ENCODE measurements at places on chromosomes 3 and 15.

DNA sequence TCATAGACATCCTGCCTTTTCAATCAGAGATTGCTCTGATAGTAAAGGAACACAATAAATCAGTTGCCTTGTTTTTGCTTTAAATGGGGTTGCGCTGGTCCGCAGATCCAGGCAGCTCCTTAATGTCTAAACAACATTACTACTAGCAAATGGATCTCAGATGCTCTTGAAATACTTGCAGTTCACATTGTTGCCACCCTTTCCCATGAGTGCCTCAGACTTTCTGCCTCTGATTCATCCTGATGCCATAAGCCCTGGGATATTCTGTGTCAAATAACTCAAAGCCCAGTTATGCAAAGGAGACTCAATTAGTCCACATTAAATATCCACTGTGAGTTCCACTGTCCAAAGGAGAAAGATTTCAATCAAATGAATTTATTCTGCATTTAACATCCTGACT, 196.7 kb downstream of the PLCH1 start:
- DNase-seq, result no peak

DNA sequence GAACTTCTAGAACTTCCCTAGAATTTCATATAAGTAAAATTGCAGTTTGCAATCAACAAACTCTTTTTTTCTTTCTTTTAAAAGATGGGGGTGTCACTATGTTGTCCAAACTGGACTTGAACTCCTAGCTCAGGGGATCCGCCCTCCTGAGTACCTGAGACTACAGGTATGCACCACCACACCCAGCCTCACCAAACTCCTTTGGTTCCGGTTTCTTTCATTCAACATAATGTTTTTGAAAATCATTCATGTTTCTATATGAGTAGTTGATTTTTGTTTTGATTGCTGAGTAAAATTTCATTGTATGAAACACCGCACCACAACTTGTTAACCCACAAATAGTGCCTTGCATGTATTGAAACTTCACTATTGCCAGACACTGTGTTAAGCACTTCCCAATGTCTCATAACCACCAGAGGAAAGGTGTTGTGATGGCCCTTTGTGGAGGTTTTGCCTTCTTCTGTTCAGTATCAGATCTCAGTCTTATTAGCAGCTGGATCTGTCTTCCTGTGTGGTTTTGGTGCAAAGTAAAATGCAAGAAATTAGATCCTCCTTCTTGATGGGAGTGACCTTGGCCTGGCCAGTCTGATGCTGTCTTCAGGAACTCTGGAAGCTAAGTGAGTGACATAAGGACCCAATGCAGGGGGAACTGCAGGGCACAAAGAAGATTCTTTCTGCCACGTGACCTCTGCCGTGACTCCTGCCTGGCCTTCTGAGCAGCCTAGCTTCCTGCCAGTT, 78.8 kb upstream of the UBE2E1 start:
- DNase-seq, result no peak

DNA sequence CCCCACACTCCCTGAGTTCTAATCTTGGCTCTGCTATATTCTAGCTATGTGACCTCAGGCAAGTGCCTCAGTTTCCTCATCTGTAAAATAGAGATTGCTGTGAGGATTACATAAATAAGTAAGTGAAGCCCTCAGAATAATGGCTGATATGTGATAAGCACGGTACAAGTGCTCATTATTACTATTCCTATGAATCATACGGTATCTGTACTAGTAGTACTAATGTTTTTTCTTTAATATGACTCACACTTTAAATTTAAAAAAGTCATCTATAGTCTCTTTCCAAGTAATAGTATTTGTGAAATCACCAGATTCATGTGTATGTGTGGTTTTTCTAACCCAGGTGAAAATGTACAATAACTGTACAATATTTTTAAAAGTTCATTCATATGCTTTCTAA, 58.7 kb downstream of the CLDN11 start:
- DNase-seq, result no peak

DNA sequence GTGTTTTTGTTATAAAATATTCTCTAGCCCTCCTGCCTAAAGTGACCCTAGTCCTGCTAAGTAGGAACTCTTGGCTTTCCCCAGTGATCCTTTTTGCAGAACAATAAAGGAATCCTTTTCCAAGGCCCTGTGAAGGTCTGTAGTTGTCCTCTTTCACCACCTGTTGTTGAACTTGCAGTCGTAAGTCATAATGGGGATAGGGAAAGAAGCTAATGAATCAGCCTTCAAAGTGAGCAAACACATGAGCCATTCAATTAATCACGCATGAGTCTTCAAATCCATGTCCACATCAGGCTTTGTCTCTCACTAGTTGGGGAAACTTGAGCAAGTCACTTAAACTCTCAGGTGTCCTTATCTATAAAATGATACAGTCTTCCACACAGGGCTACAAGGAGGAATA, 27.6 kb downstream of the ZNF860 start:
- no peak for DNase-seq

DNA sequence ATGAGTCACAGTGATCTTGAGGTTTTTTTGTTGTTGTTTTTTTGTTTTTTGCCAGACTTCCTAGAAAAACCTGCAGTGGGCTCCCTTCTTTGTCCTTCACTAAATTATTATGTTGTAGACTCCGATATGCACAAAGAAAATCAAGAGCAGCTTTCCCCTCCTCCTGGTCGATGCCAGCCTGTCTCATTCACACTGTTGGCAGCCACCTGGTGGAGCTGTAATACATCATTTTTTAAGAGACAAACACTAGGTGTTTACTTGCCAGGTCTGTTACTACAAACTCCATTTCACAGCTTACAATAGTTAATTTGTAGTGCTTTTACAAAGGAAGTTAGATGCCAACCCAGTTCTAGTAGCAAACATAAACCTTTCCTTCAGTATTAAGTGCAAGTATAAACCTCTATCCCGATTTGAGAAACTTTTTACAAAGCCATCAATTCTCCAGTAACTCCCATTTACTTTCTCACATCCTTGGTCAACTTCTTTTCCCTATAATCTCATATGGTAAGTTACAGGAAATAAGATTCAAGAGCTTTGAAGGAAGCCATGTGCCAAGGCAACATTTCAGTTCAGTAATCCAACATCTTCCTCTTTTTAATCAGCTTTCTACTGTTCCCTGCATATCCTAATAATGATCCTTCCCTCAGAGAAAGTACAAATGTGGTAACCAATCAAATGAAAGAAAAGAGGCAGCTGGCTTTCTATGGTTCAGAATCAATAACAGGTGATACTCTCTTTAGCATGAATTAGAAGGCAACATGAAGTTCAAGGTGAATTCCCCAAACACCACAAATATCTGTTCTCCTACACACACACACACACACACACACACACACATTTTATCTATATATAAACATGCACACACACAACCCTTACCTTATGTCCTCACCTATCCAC, 14.0 kb downstream of the AAGAB start:
- DNase-seq, result no peak

GRCh38 chr3:165837058-165837525, at the start of gene BCHE:
TSS of gene BCHE (minus strand) at chr3:165837423. CDS start at chr3:165831033, 6,390 bp downstream.
- DNase-seq, result no peak

GRCh38 chr3:25588441-25589103, 76.1 kb downstream of the TOP2B start:
- no peak for DNase-seq

- DNase-seq, result peak; percentile 95
Observed at GRCh38 chr3:180036671-180037455, at the start of gene PEX5L. TSS of gene PEX5L (minus strand) at chr3:180036937. CDS start at chr3:180036599, 338 bp downstream.

DNA sequence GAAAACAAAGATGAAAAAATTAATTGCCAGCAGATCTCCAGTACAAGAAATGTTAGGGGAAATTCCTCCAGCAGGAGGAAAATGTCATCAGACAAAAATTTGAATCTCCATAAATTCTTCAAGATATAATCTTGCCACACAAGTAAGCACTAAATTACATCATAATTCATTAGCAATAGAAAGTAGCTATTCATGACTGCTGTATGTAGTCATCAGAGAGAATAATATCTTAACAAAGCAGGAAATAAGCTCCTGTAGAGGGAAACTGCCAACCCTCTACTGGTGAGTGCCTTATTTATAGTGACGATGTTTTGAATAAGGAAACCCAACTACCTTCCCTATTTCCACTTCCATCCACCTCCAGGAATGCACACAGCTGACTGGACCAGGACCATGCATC, 15.8 kb upstream of the SLC27A2 start:
- DNase-seq, result no peak

GRCh38 chr3:141454906-141455602, 31.8 kb upstream of the RASA2 start:
- peak; percentile 47 for DNase-seq

GRCh38 chr15:57312318-57313133, 63.8 kb upstream of the CGNL1 start:
- DNase-seq, result no peak

GRCh38 chr3:183980403-183980802, 37.3 kb downstream of the ABCC5 start:
- no peak for DNase-seq

GRCh38 chr3:27079427-27080257, 289.5 kb downstream of the NEK10 start:
- no peak for DNase-seq

- no peak for DNase-seq
Observed at GRCh38 chr15:35167675-35168074, 82.6 kb upstream of the NANOGP8 start.

DNA sequence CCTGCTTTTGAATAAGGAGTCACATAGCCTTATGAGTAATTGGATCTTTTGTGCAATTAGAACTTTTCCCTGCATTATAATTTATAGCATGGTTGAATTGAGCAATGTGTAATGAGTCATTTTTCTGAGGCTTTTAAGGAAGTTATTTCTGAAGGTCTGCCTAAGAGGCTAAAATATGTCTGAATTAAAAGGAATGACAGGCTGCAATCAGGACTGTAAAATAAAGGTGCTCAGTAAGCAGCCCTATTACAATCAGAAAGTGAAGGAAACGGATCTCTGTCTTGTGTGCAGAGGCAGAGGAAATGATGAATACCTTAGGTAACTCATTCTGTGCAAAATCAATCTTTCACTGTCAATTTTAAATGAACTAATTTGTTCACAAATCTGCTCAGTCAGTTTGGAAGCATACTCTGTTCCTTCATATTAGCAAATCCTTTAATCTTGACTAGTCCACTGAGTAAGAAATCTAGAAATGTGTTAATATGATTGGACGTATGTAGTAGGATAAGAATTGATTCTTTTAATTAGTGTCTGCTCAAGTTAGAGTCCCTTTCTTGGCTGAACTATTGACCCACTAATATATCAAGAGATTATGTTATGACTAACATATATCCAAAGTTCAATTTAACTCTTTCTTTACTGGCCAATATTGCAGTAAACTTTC, 290.1 kb downstream of the ZIC1 start:
- no peak for DNase-seq

- DNase-seq, result no peak
Observed at GRCh38 chr3:42090973-42091731, at the start of gene TRAK1. TSS of gene TRAK1 (plus strand) at chr3:42091357. CDS start at chr3:42091470, 113 bp downstream.

- DNase-seq, result no peak
Observed at GRCh38 chr3:63974451-63974850, 48.8 kb downstream of the PSMD6 start.

- DNase-seq, result no peak
Observed at GRCh38 chr15:53840681-53841080, 81.2 kb upstream of the WDR72 start.

DNA sequence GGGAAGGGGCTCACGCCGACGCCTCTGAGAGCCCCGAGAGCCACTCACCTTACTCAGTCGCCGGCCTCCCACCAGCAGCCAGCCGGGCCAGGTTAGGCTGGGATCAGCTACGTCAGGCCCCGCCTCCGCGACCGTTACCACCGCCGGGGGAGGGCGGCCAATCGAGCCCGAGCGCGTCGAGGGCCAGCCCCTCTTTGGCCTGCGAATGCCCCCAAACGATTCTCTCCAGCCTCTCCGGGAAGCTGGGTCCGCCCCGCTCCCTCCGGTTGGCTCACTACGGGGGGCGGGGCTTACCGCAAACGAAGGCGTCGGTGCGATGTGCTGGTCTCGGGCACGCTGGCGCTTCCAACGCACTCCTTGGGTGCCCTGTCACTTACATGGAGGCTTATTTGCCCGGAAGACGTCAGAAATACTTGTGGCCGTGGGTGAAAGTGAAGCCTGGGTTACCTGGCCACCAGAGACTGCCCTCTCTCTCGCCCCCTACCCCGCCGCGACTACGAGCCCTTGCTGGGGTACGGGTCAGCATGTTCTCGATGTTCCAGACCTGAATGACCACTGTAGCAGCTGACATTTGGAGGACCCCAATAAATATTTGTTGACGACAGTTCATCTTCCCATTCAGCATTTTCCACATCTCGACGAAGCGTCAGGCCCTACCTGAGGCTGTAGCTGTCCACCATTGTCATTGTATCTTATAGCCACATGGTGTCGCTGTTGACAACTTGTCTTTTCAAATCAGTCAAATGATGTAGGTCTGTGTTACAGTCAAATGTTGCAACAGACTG, at the start of gene CEP70:
Gene CEP70 (minus strand): TSS at position 111 of the 785 bp plus-strand sequence. CDS start 21,333 bp downstream, outside the sequence.
- no peak for DNase-seq

DNA sequence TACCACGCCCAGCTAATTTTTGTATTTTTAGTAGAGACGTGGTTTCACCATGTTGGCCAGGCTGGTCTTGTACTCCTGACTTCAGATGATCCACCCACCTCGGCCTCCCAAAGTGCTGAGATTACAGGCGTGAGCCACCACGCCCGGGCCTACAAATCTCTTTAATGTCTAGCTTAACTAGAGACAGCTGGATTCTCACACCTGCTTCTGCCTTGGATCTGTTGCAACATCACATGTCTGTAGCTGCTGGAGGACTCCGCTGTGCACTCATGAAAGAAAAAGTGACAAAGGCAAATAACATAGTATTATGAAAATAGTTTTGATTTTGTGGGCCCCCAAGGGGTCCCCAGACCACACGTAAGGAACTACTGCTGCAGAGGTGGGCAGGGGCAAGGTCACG, 85.9 kb downstream of the NCEH1 start:
- no peak for DNase-seq

- DNase-seq, result no peak
Observed at GRCh38 chr3:117811786-117812185, 1102.2 kb downstream of the TUSC7 start.

GRCh38 chr3:10738688-10739372, 77.2 kb upstream of the SLC6A11 start:
- DNase-seq, result peak; percentile 6

GRCh38 chr15:83462953-83463433, 15.9 kb downstream of the SH3GL3 start:
- no peak for DNase-seq

DNA sequence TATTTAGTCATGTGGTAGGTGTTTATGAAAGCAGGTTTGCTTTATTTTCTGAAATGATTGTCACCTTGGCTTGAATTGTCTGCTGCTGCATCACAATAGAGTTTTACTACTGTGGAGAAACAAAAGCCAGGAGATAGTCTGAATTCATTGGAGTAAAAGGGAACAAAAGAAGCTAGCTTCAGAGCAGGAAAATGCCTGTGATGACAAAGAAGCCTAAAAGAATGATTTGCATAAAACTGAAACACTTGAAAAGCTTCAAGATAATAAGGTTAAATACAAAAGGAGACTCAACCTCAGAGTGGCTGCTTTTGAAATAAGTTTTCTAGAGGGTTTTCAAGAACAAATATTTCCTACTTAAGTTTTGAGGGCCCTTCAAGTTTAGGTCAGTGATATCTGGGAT, 138.3 kb downstream of the PTPRG start:
- no peak for DNase-seq

DNA sequence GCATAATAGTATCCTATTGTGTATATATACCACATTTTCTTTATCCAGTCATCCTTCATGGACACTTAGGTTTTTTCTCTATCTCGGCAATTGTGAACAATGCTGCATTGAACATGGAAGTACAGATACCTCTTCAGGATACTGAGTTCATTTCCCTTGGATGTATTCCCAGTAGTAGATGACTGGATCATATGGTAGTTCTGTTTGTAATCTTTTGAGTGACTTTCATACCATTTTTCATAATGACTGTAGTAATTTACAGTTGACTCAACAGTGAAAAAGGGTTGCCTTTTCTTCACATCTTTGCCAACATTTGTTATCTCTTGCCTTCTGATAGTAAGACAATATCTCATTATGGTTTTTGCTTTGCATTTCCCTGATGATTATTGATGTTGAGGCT, 21.8 kb downstream of the MYH15 start:
- DNase-seq, result no peak
